ENCODE measurements at places on chromosomes 3 and 15.

DNA sequence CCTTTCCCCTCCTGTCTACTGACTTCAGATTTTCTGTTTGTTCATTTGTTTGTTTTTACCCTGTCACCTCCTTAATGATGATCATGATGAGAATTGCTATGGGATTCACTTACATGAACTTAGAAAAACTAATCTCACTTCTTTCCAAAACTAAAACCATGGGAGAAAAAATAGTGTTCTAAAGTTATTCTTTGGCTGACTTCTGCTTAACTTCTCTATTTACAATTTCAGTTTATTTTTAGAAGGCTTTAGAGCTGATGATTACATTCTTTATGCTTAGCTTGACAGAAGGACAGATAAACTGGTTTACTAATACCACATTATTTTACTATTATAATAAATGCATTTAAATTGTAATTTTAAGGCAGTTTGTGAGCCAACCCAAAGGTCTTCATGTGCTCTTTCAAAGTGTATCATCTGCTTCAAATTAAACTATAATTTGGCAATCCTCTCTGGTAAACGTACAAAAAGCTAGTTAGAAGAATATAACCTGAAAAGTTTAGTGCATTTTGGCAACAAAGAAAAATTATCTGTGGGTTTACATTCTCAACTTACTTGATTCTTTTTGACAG lies 676.8 kb upstream of the UBE2E2 start:
- DNase-seq = no peak

DNA sequence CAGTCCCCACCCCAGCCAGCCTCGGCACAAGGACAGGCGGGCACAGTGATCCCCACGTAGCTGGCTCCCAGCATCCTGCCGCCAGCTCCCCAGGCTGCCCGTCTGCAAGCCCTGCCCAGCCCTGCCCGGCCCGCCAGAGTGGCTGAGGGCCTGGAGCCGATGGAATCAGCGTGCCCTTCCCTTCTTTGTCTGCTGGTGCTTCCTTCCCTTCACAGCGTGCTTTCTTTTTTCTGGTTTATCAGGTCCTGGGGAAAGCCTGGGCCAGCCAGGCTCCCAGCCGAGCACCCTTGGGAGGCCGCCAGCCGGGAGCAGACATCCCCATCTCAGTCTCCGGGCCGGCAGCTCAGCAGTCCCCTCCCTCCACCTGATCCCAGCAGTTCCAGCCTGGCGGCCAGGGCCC lies 54.7 kb upstream of the SMAD6 start:
- DNase-seq = no peak

GRCh38 chr3:162224746-162225145 lies 728.1 kb downstream of the OTOL1 start:
- no peak for DNase-seq

- no peak for DNase-seq
Observed at GRCh38 chr3:30332196-30333021, 274.0 kb upstream of the TGFBR2 start.

DNA sequence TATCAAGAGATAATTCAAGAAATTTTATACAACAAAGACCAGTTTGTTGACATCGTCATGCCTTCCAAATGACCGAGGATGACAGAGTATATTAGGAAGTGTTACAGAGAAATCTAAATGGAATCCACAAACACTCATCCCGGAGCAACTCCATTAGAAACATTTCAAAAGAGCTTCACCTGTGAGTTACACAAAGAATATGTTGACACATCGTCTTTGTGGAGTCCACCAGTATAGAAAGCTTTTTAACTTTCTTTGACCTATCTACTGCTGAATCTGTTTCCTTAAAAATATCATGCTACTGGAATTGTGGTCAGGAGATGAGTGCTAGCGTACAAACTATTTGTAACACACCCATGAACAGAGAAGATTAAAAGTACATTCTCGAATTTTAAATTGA lies 130.4 kb downstream of the SUCLG2 start:
- DNase-seq = no peak

DNA sequence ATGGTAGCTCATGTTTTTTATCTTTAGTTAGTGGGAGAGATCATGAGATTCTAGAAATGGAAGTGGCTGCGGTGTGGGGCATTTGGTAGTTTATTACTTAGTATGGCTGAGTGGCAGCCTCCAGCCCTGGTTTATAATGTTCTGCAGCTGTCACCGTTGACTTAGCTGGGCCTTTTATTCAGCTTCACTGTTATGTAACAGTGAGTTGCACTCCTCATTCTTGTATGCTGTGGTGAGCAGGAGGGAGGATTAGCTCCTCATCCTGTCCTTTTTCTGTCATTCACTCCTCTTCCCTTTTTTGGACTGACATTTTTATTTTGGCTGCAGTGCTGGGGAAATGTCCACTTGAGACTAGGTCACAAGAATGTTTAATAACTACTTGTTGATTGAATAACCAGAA lies 29.5 kb downstream of the RAD54L2 start:
- no peak for DNase-seq

DNA sequence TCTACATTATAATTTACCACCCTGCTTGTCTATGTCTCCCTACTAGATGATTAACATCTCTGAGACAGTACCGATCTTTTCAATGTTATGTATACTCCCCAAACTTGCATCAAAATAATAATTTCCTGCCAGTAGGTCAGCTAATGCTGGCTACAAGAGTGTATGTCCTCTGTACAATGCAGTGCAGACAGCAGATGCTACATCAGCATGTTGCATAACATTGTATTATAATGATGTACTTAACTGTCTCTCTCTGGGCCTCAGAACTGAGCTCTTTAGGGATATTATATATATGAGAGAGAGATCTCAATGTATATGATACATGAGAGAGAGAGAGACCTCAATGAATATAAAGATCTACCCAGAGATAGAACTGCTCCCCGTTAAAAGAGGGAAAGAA lies 456.6 kb downstream of the SHQ1 start:
- no peak for DNase-seq

- no peak for DNase-seq
Observed at GRCh38 chr3:101854608-101855304, 5.4 kb downstream of the NFKBIZ start.

All from NCI-H1436 (cell line).